ENCODE measurements at places on chromosomes 16 and 17.

- DNase-seq: no peak
Measured at GRCh38 chr17:14748036-14748710, 447.3 kb downstream of the HS3ST3B1 start.

DNA sequence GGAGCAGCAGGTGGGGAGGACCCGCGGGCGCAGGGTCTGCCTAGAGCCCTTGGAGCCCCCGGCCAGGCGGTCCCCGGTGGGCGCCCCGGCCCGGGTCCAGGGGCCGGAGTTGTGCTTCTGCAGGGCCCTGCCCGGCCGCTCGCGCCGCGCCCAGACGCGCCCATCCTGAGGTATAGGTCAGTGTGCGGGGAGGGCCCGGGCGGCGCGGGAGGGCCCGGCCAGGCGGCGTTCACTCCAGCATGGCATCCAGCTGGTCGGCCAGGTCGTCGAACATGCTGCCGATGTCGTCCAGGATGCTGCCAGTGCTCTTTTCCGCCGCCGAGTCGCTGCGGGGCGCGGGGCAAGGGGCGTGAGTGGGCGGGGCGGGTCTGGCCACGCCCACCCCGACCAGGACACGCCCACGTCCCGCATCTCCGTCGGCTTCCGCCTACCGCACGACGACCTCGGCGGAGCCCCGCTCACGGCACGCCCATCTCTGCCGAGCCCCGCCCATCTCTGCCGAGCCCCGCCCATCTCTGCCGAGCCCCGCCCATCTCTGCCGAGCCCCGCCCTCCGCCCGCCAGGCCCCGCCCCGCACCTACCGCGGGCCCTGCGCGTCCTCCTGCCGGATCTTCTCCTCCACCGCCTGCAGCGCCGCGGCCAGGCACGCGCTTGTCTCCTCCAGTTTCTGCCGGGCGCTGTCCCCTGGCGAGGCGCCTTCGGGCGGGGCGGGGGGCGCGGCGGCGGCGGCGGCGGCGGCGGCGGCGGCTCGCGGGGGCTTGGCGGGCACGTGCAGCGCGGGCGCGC is 17.9 kb downstream of the CASKIN1 start:
- DNase-seq: peak; percentile 59

DNA sequence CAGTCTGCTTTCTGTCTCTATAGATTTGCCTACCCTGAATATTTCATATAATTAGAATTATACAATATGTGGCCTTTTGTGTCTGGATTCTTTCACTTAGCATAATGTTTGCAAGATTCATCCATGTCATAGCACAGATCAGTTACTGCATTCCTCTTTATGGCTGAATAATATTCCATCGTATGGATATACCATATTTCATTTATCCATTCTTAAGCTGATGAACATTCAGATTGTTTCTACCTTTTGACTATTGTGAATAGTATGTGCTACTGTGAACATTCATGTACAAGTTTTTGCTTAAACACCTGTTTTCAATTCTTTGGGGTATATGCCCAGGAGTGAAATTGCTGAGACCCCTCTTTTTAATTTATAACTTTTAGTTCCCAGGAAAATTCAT is 49.4 kb upstream of the MSI2 start:
- DNase-seq: no peak

GRCh38 chr16:50274326-50275097 is 8.2 kb downstream of the ADCY7 start:
- DNase-seq: no peak

GRCh38 chr16:81397879-81398520 is 46.6 kb upstream of the CMIP start:
- no peak for DNase-seq

- no peak for DNase-seq
Measured at GRCh38 chr16:19294156-19294649, 8.7 kb downstream of the CLEC19A start.
